GM12865 (cell line): ENCODE measurements at places on chromosomes 6 and 20.

- DNase-seq, result no peak
Observed at GRCh38 chr20:47843886-47844567, 58.7 kb upstream of the SULF2 start.

DNA sequence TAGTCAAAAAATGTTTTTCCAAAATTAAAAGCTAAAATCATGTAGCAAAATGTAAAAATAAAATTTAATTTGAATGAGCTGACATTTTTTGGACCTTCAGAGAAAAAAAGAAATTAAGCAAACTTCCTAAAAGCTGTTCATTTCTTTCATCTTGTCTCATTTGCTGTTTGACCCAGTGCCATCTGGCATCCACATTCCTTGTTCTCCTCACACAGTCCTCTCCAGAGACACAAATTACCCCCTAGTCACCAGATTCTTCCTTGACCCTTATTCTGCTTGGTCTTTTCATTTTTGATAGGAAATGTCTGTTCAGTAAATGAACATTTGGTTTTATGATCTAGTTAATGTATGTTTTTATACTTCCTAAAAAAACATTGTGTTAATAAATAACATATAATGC lies 55.2 kb downstream of the HDDC2 start:
- DNase-seq, result no peak

- no peak for DNase-seq
Observed at GRCh38 chr6:107045826-107046675, 18.1 kb downstream of the MTRES1 start.

DNA sequence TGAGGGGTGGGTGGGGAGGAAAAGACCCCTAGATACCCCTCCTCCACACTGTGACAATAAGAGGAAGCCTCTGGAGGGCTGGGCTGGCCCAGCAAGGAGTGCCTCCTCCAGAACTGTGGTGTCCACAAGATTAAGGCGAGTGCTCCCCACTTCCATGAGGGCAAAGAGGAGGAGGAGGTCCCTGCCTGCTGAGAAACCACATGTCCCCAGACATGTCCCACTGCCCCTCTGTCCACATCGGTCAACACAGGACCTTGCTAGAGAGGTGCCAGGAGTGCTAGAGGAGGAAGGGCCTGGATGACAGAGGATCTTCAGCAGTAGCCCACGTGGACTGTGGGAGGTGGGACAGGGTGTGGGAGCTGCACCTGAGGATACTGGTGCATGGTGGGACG lies 3.1 kb downstream of the RAET1G start:
- DNase-seq, result no peak

GRCh38 chr6:112881828-112882780 lies 535.0 kb downstream of the RFPL4B start:
- DNase-seq, result no peak

DNA sequence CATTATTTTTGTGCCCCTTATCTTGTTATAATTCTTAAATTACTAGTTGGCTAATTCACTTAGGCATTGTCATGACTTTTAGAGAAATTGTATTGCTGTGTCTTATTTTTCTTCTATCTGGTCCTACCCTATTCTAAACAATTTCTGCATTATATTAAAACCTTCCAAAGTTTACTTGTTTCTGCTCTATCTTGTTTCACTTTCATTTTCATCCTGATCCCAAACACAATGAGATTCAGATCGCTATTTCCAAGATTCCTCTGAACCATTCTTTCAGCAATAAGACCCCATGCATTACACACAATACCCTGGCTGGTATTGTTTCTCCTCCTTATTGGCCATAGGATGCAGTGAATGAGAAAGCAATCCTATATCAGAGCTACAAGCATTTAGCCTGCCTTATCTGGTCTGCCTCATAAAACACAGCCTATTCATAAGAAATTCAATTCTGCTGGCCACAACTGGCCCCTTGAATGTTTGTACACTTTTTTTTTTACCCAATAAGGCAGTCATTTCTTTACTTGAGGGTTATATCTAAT lies 69.9 kb upstream of the POU3F2 start:
- no peak for DNase-seq

GRCh38 chr6:52551483-52552277 lies 25.2 kb downstream of the TRAM2 start:
- no peak for DNase-seq

DNA sequence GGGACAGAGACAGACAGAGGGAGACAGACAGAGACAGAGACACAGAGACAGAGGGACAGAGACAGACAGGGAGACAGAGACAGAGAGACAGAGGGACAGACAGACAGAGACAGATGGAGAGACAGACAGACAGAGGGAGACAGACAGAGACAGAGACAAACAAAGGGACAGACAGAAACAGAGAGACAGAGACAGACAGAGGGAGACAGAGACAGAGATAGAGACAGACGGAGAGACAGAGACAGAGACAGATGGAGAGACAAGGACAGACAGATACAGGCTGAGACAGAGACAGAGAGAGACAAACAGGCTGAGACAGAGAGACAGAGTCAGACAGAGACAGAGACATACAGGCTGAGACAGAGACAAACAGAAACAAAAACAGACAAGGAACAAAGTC lies 39.4 kb upstream of the PHACTR3 start:
- no peak for DNase-seq

- DNase-seq, result no peak
Observed at GRCh38 chr6:131103296-131103695, 32.0 kb upstream of the AKAP7 start.

- DNase-seq, result no peak
Observed at GRCh38 chr6:51467231-51467952, 620.0 kb downstream of the PKHD1 start.

- no peak for DNase-seq
Observed at GRCh38 chr6:14222956-14223355, 105.4 kb downstream of the CD83 start.

GRCh38 chr6:33172688-33173534 lies 19.4 kb downstream of the COL11A2 start:
- DNase-seq, result peak; percentile 36

DNA sequence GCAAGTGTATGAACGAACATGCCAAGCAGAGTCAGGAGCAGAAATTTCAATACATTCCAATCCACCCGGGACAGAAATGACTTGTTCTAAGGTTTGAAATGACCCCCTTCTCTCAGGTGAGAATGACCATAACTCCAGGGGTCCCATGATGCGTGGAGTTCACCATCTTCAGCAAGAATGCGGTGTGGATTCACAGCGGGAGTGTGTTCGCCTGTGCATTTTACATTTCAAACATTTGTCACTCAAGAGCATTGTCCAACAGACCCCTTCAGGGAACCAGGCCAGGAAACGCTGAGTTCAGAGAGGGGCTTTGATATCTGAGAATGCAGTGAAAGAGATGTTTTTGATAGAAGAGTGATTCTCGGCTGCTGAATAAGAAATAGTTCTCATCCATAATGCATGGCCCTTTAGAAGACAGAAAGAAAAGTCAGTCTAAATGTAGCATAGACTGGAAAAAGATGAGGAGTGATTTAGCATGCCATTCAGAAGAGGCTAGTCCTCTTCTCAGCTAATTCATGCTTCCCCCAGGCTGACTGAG lies 200.3 kb upstream of the KCNG1 start:
- no peak for DNase-seq

- DNase-seq, result peak; percentile 24
Observed at GRCh38 chr6:116695401-116695800, 14.4 kb downstream of the KPNA5 start.

DNA sequence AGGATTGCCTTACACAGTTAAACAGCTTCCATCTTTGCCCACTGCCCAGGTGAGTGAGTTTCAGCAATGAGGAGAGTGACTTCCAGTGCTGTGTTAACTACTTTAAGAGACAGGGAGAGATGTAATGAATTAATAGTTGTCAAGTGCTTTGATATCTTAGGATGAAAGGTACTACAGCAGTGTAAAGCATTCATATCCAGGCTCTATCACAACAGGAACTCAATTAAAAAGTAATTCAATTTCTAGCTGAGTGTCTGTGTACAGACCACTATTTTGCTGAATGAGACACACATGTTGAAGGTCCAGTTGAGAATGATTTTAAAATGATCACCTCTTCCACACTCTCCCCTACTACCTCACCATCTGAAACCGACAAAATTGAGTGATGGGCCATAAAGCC lies 70.7 kb upstream of the BEND3 start:
- DNase-seq, result no peak

- DNase-seq, result no peak
Observed at GRCh38 chr20:41100001-41100480, 37.3 kb upstream of the PLCG1 start.

- peak; percentile 10 for DNase-seq
Observed at GRCh38 chr6:9250852-9251251, 815.5 kb upstream of the SLC35B3 start.

GRCh38 chr6:105357165-105357564 lies 45.7 kb downstream of the PREP start:
- DNase-seq, result no peak

GRCh38 chr6:134722200-134722870 lies 227.6 kb downstream of the ALDH8A1 start:
- DNase-seq, result no peak

DNA sequence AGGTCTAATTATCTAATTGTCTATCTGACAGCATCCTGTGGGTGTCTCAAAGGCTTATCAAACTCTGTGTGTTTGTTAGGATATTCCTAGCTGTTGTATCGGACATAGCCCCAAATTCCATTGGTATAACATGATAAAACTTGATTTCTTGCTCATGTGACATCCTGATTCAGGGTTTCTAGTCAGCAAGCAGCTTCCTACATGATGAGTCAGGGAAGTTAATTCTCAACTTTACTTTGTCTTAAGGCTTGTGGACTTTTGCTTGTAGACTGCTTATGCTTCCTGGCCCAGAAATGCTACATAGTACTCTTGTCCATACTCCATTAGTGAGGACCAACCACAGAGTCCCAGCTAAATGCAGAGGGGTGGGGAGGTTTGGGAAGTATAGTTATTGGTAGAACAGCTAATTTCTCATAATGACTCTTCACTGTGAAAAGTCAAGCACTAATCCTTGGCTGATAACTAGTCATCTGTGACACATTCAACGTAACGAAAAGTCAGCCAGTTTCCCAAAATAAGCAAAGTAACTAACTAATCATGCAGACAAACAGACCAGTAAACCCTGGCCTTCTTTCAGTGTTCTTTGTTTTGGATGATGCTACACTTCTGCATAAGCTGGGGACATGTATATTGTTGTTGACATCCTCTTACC lies 25.8 kb downstream of the NKAIN2 start:
- DNase-seq, result no peak

GRCh38 chr6:18314317-18314997 lies 50.1 kb upstream of the DEK start:
- no peak for DNase-seq

DNA sequence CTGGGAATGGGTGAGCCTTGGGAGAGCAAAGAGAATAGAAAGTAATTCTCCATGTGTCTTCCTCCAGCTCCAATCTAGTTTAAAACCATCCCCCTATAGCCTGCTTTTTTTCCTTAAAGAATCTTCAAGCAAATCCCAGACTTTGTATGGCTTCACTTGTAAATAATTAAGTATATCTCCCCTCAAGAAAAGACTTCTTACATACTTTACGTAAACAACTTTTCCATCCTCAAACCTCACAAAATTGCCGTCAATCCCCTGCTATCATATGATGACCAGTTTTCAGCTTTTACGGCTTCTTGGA lies 88.5 kb upstream of the PHACTR3 start:
- DNase-seq, result no peak

GRCh38 chr6:144715344-144715743 lies 430.2 kb downstream of the UTRN start:
- DNase-seq, result peak; percentile 22

DNA sequence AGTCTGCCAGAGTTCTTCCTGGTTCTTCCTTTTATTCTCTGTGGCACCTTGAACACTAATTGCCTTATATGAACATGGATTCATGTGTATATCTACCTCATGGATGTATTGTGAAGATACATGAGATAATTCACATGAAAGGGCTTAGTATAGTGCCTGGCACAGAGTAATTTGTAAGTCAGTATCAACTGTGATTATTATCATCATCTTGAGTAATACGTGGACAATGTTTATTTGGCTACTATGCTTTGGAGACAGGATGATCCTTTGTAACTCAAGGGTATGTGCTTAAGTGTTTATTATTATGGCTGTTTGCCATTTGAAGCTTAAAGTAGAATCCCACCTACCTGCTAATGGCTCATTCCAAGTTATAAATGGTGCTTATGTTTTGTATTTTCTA lies 16.0 kb downstream of the DOP1A start:
- DNase-seq, result no peak

DNA sequence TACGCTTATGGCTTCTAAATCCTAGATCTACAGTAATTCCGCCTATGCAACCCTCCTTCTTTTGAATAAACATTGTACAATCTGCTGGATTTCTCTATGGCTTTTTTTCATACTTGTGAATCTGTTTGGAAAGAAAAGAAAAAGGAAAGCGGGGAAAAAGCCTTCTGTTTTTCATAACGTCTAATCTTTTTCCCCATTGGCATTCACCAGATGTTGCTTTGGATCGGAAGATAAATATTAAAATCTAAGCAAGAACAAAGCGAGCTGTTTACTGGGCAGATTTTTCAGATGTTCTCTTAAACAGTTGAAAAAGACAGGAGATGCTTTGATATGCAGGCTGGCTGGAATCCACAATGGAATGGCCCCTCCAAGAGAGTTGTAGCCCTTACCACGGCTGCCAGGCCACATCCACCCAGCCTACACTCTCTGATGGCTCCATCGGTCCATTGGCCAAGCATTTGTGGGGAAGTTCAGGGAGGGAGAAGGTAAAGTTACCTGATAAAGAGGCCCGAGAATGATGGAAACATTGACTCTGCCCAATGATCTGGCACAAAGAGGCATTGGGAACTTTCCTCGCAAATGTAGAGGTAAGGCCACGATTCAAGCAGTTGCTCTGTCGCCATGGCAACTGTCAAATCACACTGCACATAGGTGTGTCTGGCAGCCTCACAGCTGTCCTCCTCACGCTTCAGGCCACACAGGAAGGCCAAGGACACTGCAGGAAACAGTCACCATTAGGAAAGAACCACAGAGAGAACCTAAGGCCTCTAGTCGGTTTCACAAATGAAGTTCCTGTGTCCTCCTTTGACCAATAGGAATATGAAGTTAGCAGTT lies 70.3 kb downstream of the PKHD1 start:
- peak; percentile 71 for DNase-seq

DNA sequence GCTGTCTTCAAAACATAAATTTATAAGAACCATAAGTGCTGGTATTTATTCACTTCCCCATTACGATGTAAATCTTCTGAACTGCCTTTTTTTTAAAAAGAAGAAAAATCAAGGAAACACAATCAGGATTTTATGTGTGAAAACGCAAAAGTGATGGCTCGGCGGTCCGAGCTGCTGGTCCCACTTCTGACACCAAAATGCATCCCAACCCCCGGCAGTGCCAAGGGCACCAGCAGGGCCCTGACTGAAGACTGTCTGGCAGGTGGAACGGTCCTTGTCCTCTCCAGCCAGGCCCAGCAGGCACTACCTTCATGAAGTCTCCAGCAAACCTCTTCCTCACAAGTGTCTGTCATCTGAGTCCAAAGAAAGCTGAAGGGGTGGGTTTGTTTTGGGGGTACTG lies 41.2 kb downstream of the TBC1D7 start:
- no peak for DNase-seq
